Naive thymus-derived CD4-positive, alpha-beta T cell (primary cell): ENCODE measurements at places on chromosomes 5 and 9.
A peak's percentile ranks its signal among the peaks of the same experiment; 100 is the strongest.

DNA sequence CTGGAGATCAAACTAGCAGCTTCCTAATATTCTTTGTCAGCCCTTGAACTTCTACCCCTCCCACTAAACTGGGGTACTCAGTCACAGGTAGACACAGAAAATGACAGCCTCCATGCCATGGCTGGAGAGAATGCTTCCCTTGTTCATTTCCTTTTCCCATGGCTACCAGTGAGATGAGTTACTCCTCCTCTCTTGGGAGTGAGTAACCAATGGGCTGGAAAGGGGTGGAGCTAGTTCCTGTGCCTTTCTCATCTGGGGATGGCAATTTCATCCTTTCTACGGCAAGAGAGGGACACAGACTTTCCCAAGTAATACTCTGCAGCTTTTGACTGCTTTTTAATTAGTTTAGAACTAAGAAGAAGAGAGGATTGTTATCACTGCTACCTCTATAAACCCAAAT, 1045.6 kb upstream of the WWC1 start:
- no peak overlapping the region for H3K27ac ChIP-seq
- H3K4me3 ChIP-seq, result no peak overlapping the region
- DNase-seq, result no peak
- no peaks in the 10 kb centered on the region for H3K36me3 ChIP-seq
- H3K4me1 ChIP-seq, result no peaks in the 10 kb centered on the region
- H3K27me3 ChIP-seq, result no peaks in the 10 kb centered on the region

DNA sequence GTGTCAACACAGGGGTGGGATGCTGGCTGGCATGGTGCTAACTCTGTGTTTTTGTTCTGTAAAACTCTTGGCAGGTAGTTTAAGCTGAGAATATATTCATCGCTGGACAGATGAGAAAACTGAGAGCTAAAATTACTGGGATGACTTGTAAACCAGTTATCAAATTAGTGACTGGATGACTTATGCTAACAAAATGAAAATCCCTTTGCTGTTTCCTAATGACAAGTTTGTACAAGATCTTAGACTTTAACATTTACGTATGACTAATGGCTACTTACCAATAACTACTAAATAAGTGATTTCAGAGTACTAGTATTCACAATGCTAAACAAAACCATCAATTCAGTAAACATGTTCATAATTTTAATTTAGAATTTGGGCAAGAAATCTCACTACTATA, 854.8 kb upstream of the ARRDC3 start:
- no peaks in the 10 kb centered on the region for H3K27me3 ChIP-seq
- no peak overlapping the region for H3K4me3 ChIP-seq
- no peaks in the 10 kb centered on the region for H3K36me3 ChIP-seq
- no peak for DNase-seq

- no peak overlapping the region for H3K27ac ChIP-seq
- DNase-seq, result no peak
- H3K27me3 ChIP-seq, result no peaks in the 10 kb centered on the region
- no peak overlapping the region for H3K4me3 ChIP-seq
- no peaks in the 10 kb centered on the region for H3K36me3 ChIP-seq
Observed at GRCh38 chr9:135365013-135365768, 114.4 kb upstream of the PPP1R26 start.

DNA sequence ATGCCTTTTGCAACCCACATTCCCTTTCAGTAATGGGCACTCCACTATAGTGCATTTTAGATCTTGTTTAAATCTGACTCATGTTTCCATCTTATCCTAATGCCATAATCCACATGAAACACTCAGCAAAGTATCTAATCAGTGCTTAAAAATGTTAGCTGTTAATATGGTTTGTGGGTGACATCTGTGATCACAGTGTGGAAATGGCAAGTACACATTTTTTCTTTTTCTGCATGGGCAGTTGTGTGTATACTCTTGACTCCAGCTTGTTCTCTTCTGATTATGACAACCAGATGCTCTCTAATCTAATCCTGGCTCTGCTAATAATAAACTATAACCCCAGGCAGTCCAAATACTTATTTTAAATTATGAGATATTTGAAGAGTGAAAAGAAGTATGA, 103.3 kb downstream of the EDIL3 start:
- H3K27me3 ChIP-seq, result no peaks in the 10 kb centered on the region
- no peak for DNase-seq
- H3K36me3 ChIP-seq, result no peaks in the 10 kb centered on the region
- no peak overlapping the region for H3K4me3 ChIP-seq
- H3K27ac ChIP-seq, result no peak overlapping the region

GRCh38 chr9:110030632-110031031, 177.3 kb downstream of the C9orf152 start:
- no peak overlapping the region for H3K27ac ChIP-seq
- no peaks in the 10 kb centered on the region for H3K27me3 ChIP-seq
- DNase-seq, result no peak
- H3K36me3 ChIP-seq, result no peaks in the 10 kb centered on the region
- no peaks in the 10 kb centered on the region for H3K4me1 ChIP-seq

- no peaks in the 10 kb centered on the region for H3K4me1 ChIP-seq
- H3K36me3 ChIP-seq, result no peaks in the 10 kb centered on the region
- H3K27me3 ChIP-seq, result no peaks in the 10 kb centered on the region
- no peak overlapping the region for H3K27ac ChIP-seq
- peak; percentile 0 for DNase-seq
Observed at GRCh38 chr5:122999947-123000563, 36.5 kb downstream of the PPIC start.

DNA sequence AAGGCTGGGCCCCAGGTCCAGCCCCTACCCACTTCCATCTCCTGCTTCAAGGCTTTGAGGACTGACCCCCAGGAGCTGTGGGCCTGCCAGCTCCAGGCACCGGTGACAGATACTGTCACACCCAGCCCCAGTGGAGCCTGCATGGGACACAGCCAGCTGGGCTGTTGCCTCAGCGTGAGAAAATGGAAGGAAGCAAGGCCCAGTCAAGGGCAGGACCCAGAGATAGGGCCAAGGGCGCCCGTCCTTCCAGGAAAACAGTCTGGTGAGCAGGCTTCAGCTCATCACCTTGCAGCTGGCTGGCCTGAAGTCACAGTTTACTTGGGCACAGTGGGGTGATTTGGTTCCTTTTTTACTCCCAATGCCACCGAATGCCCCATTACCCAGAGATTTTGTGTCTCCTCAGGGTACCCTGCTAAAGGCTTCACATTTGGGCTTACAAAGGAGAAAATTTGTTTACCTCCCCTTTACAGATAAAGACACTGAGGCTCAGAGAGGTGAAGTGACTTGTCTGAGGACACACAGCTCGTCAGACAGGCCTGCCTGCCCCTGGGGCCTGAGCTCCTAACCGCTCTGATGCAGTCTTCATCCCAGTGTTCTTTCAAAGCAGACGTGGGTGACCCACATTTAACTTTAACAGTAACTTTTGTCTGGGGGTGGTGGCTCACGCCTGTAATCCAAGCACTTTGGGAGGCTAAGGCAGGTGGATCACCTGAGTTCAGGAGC, 21.5 kb upstream of the WDR38 start:
- no peak overlapping the region for H3K27ac ChIP-seq
- no peak for DNase-seq
- no peak overlapping the region for H3K4me3 ChIP-seq
- no peaks in the 10 kb centered on the region for H3K27me3 ChIP-seq

GRCh38 chr5:59238126-59238902, 655.2 kb downstream of the PDE4D start:
- no peak overlapping the region for H3K27ac ChIP-seq
- peak; percentile 9 for DNase-seq
- H3K4me3 ChIP-seq, result no peak overlapping the region
- H3K4me1 ChIP-seq, result no peaks in the 10 kb centered on the region
- no peaks in the 10 kb centered on the region for H3K36me3 ChIP-seq
- H3K27me3 ChIP-seq, result no peaks in the 10 kb centered on the region

- H3K27me3 ChIP-seq, result no peaks in the 10 kb centered on the region
- no peak overlapping the region for H3K27ac ChIP-seq
- no peaks in the 10 kb centered on the region for H3K4me1 ChIP-seq
- H3K4me3 ChIP-seq, result no peak overlapping the region
- DNase-seq, result no peak
Observed at GRCh38 chr5:90386099-90386710, 23.4 kb downstream of the CETN3 start.

- no peaks in the 10 kb centered on the region for H3K4me1 ChIP-seq
- no peak overlapping the region for H3K27ac ChIP-seq
- no peak for DNase-seq
- H3K36me3 ChIP-seq, result no peaks in the 10 kb centered on the region
- H3K27me3 ChIP-seq, result no peaks in the 10 kb centered on the region
Observed at GRCh38 chr5:88722546-88723073, 160.4 kb downstream of the MEF2C start.

- no peaks in the 10 kb centered on the region for H3K27me3 ChIP-seq
- no peaks in the 10 kb centered on the region for H3K36me3 ChIP-seq
- DNase-seq, result no peak
- H3K4me3 ChIP-seq, result no peak overlapping the region
- H3K4me1 ChIP-seq, result no peaks in the 10 kb centered on the region
- no peak overlapping the region for H3K27ac ChIP-seq
Observed at GRCh38 chr5:25975885-25976284, 1062.5 kb downstream of the CDH9 start.

DNA sequence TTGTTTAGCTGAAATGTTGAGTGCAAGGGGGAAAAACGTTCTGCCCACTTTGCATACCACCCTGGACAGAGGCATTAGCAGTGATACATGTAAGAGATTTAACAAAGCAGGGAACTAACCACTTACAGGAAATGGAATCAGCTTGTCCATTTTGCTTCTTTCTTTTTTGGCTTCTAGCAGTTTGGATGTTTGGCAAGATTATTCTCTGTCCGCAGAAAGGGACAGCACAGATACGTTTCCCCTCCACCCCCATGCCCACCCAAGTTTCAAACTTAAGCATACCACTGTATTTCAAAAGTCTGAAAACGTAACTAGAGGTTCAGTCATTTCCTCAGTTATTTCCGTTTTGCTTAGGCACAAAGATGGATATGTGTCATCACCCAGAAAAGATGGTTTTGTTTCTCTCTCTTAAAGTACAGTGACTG, 118.4 kb downstream of the GDNF start:
- DNase-seq, result no peak
- H3K27me3 ChIP-seq, result no peaks in the 10 kb centered on the region
- no peak overlapping the region for H3K4me3 ChIP-seq
- no peak overlapping the region for H3K27ac ChIP-seq

GRCh38 chr9:33285502-33285901, 4.8 kb upstream of the NFX1 start:
- H3K4me1 ChIP-seq, result peaks cover 18% of the 10 kb centered on the region
- no peaks in the 10 kb centered on the region for H3K27me3 ChIP-seq
- DNase-seq, result no peak
- no peak overlapping the region for H3K4me3 ChIP-seq
- H3K36me3 ChIP-seq, result no peaks in the 10 kb centered on the region

DNA sequence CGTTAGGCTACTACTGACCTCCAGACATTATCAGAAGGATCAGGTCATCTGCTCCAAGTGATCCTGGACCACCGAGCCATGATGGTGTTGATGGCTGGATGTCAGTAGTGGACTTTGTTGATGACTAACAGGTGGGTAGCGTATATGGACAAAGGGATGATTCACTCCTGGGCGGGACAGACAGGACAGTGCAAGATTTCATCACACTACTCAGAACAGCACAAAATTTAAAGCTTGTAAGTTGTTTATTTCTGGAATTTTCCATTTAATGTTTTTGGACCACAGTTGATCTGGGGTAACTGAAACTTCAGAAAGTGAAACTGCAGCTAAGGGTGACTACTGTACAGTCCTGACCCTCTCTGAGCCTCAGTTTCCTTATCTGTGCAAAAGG, 12.7 kb downstream of the PDGFRB start:
- DNase-seq, result no peak
- no peaks in the 10 kb centered on the region for H3K4me1 ChIP-seq
- no peaks in the 10 kb centered on the region for H3K36me3 ChIP-seq
- no peak overlapping the region for H3K4me3 ChIP-seq
- no peak overlapping the region for H3K27ac ChIP-seq
- no peaks in the 10 kb centered on the region for H3K27me3 ChIP-seq

GRCh38 chr9:123291736-123292135, 23.4 kb upstream of the STRBP start:
- no peak overlapping the region for H3K4me3 ChIP-seq
- H3K4me1 ChIP-seq, result no peaks in the 10 kb centered on the region
- no peak overlapping the region for H3K27ac ChIP-seq
- no peak for DNase-seq
- no peaks in the 10 kb centered on the region for H3K36me3 ChIP-seq
- H3K27me3 ChIP-seq, result no peaks in the 10 kb centered on the region

GRCh38 chr5:126988021-126988569, 42.3 kb downstream of the MARCHF3 start:
- peak overlapping the region; percentile 74 for H3K27ac ChIP-seq

DNA sequence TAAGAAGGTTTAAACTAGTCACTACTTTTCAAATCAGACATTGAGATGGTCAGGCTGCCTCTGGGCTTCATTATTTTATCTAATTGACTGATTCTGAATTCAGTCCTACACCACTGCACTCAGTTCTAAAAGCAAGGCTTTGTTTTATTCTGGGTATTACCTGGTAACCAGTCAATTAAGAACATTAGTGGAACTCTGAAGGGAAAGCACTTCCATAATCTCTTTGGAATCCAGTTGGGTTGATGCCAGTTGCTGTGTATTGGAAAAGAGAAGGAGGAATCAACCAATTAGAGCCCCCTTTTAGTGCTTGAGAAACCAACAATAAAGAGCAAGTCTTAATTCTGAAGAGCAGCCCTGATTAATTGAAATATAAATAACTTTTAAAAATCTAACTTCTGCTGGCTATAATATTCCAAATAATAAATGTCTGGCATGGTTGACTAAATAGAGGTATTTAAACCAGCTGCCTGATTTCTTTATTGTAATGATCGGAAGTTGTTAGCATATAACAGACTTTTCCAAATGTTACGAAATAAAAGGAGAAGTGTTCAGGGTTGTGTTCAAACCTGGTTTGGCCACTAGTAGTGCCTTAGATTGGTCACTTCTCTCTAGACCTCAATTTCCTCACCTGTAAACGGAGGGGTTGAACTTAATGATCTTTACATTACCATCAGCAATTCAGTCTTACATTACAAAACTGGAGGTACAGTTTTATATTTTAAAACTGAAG, 32.0 kb downstream of the CPEB4 start:
- DNase-seq, result no peak
- H3K4me1 ChIP-seq, result peaks cover 4% of the 10 kb centered on the region
- H3K4me3 ChIP-seq, result no peak overlapping the region
- H3K27me3 ChIP-seq, result no peaks in the 10 kb centered on the region
- no peaks in the 10 kb centered on the region for H3K36me3 ChIP-seq
- peak overlapping the region; percentile 82 for H3K27ac ChIP-seq

GRCh38 chr9:134811673-134812342, 68.8 kb upstream of the FCN2 start:
- no peaks in the 10 kb centered on the region for H3K4me1 ChIP-seq
- no peaks in the 10 kb centered on the region for H3K36me3 ChIP-seq
- no peaks in the 10 kb centered on the region for H3K27me3 ChIP-seq
